ENCODE measurements at places on chromosomes 7 and 10.

GRCh38 chr7:35571611-35572240 lies 123.2 kb downstream of the HERPUD2 start:
- DNase-seq = no peak

GRCh38 chr7:88127637-88128290 lies 92.1 kb downstream of the SRI start:
- DNase-seq = no peak

GRCh38 chr7:50450590-50451032 lies 461 bp upstream of the FIGNL1 start:
- no peak for DNase-seq

DNA sequence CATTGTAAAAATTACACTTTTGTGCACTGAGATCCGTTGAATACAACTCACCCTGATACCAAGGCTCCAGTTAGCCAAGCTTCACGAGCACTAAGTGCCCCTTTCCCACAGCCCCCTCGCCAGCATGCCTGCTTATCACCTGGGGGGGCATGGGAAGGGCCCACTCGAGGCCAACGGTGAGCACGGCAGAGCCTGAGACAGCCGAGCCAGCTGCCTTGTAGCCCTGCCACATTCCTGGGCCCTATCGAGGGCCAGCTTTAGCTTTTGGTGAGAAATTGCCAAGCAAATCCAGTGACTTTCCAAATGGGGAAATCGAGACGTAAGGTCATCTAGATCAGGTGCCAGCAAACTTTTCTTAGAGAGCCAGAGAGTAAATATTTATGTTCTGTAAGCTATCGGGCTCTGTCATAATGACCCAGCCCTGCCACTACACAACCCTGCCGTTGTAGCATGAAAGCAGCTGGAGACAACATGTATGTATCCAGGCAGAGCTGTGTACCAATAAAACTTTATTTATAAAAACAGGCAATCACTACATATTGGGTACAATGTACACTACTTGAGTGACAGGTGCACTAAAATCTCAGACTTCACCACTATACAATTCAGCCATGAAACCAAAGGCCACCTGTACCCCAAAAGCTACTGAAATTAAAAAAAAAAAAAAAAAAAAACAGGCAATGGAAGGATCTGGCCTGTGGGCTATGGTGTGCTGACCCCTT lies 83.6 kb downstream of the FAM53B start:
- no peak for DNase-seq

DNA sequence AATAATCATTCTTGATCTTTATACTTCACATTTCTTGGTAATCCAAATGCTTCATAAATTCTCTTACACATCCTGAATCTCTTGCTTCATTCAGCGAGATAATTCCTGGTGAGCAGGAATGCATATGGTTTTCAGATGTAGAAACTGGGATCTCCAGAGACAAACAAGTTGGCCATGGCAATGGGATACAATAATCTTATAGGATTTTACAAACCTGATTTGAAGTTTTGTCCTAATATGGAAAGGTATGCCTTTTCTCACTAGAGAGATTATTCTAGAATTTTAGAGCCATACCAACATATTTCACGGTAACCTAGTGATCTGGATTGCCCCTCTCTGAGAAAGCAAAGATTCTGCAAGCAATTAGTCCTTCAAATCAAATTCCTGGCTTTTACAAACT lies 13.1 kb upstream of the TRDMT1 start:
- DNase-seq = no peak

GRCh38 chr7:32242436-32242835 lies 172.2 kb upstream of the PDE1C start:
- DNase-seq = no peak

GRCh38 chr7:87448388-87448787 lies 27.1 kb downstream of the ABCB4 start:
- no peak for DNase-seq

DNA sequence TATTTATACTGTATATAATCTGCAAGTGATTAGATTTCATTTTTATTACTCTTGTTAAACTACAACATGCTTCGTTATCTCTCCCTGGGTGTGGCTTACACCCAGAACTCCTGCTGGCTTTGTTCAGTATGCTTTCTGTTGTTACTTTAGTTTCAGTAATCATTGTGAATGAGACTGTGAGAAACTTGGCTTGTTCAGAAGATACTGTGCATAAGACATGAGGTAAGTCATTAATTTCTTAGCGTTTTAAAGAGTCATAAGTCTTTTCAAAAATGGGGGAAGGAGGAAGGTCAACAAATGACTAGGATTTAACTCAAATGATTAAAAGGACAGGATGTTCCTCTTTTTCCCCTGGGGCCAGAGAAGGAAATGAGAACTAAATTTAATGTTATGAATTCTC lies 11.6 kb upstream of the ADD3 start:
- no peak for DNase-seq
